ENCODE measurements at places on chromosomes 1 and 21.

DNA sequence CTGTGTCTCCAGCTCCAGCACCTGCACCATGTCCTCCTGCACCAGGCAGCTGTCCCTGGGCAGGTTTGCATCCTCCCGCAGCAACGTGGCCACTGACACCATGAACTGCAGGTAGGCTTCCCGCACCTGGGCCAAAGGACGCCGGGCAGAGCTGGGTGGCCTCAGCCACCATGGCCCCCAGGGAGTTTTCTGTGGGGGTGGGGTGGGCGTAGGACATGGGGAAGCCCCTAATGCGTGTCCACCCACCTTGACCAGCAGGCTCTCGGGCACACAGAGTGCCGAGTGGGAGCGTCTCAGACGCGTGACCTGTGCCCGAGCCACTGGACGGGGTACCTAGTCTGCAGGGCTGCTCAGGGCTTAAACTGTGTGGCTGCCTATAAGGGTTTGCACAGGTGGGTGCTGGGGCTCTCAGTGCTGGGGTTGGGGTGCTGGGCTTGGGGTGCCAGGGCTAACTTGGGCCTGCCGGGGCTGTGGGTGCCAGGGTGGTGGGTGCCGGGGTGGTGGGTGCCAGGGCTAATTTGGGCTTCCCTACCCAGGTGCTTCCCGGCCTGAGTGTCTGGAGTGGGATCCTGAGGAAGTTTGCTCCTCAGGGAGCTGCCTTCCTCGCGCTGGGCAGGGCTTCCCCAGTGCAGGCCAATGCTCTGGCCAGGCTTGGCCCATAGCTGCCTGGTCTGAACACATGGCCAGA is 17.7 kb downstream of the PRXL2B start:
- peak; percentile 9 for DNase-seq

DNA sequence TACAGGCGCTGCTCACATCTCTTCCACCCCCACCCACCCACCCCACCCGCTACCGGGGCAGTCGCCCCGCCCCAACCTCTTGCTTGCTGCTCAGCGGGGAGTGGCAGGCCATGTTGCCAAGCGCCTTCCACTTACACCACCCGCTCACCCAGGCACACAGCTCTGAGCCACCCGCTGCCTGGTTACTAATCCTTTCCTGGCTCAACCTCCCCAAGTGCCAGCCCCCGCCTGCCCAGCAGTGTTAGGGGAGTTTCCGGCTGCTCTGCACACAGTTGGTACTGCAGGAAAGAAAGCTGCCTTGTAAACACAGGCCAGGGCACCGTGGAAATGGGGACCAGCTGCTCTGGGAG is 56.2 kb downstream of the LACTBL1 start:
- DNase-seq: no peak

DNA sequence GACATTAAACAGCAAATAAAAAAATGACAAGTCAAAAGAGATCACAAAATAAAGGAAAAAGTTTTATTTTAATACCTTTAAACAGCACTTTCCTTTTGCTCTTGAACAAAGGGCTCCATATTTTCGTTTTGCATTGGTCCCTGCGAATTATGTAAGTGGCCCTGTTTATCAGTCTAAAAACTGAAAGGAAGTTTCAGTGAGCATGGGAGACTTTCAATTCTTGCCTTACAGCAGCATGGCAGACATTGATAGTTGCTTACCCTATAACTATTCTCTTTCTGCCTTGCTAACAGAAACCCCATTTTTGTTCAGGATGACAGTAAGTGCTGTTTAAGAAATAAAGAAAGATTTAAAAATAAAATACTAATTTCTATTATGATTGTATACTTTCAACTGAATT is 5.2 kb upstream of the SH3GLB1 start:
- no peak for DNase-seq

GRCh38 chr1:50971748-50972305 is 1.8 kb downstream of the CDKN2C start:
- DNase-seq: no peak

DNA sequence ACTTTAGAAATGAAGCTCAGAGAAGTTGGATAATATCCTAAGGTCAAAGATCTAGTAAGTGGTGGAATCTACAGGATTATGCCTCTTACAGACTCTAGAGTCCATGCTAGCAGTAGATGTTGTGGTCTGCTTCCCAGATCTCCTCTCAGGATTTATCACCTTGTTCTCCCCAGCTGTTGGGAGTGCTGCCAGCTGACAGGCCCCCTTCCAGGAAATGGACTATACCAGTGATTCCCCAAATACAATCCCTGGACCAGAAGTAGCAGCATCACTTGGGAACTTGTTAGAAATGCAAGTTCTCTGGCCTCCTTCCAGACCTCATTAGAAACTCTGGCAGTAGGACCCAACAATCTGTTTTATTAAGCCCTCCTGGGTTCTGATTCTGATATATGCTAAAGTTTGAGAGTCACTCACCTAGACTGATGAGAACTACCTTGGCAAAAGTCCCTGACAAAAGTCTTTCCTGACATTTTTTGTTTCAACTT is 24.5 kb upstream of the NTNG1 start:
- no peak for DNase-seq

GRCh38 chr1:234745276-234745675 is 135.3 kb upstream of the IRF2BP2 start:
- no peak for DNase-seq

DNA sequence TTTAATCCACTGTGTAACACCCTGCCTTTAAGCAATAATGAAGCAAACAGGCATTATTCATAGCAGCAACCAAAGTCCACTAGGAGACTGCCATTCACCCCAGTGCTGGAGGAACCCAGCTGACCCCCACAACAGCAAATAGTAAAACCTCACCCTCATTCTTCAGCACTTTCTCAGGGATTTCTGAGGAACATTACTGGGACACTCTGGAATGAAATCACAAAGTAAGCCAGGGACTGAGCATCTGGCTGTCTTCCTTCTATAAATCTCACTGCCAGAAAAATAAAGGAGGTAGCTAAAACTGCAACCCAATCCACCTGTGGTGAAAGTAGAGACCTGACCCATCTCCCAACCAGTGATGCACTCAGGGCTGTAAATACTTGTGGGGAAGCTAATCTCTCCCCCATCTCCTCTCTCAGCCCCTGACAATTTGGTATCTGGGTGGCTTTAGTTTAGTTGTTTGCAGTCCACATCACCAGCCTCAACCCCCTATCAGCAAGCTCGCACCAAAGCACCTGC is 47.1 kb downstream of the COL6A1 start:
- no peak for DNase-seq

DNA sequence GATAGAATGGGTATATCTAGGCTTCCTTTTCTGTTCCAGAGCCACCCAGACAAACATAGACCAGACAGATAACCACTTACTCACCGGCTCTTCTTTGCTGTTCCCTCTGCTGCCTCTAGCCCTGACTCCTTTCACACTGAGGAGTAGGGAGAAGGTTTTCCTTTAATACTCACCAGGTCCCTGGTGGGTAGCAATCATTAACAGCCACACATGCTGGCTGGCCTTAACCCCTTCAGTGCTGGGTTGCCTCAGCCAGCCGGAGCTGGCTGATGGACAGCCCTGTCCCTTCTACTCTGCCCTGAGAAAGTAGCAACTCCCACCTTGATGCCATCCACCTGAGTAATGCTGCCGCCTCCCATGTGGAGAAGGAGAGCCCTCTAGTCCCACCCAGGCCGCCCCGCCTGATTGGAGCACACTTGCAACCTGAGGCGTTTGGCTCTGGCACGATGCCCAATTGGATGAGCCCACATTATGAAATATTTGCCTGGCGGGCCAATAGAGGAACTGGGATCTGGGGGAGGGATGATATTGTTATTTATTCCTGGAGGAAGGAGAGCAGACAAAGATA is 71.6 kb downstream of the PLEKHA6 start:
- no peak for DNase-seq

- DNase-seq: no peak
These were observed 10.5 kb upstream of the TAF1A start for GRCh38 chr1:222600281-222600680.

DNA sequence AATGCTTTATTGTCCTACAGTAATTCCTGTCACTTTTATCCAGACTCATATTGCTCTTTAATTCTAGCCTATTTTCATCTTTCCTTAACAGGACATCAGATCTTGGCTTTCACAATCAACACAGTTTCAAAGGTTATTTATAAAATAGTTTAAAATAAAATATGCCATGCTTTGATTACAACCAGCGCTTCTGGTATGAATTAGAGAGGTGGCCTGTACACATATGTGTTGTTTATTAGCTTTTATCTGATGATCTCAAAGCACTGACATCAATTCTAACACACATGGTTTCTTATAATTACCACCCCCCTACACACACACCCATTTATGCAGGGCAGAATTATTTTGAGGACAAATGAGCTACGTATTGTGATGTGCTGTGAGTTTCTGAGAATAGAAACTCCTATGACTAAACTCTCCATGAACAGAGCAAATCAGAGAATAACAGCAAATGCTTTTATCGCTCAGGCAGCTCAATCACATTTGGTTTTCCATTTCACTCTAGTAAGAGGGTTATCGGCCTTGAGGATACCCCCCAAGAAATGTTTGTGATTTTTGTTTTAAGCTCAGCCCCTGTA is 18.0 kb downstream of the CD247 start:
- no peak for DNase-seq

DNA sequence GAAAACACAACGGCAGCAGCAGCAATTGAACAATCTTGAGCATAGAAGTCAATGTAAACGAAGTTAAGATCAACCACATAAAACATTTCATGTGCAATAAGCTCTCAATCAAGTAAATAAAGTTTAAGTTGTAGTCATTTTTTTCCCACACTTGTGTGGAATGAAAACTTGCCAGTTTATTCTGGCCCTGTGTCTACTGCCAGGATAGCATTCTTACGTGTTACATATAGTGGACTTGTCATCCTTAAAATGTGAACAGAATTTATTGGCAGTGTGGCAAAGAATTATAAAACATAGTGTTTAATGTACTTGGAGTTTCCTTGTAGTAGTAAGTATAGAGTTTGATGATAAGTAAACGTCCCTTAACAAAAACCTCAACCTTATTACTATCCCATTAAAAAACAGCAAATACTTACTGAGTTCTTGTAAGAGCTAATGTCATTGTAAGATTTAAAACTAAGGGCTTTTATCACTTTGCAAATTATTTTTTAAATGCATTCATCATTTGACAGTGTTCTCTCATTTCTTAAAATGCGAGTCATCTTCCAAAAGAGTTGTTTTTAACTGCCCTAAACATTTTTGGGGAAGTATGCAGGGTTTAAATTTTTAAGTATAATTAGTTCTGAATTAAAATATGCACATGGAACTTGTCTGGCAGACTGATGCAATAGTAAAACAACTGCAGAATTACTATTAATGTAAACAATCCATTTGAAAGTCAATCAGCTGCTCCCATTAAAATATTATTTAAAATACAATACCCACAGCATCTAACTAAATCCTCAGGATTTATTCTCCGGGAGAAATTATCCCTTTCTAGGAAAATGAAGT is 7.9 kb downstream of the COX20 start:
- no peak for DNase-seq

GRCh38 chr1:58739856-58740466 is 40.1 kb upstream of the MYSM1 start:
- DNase-seq: no peak

GRCh38 chr1:241738284-241739078 is 86.4 kb downstream of the WDR64 start:
- no peak for DNase-seq

DNA sequence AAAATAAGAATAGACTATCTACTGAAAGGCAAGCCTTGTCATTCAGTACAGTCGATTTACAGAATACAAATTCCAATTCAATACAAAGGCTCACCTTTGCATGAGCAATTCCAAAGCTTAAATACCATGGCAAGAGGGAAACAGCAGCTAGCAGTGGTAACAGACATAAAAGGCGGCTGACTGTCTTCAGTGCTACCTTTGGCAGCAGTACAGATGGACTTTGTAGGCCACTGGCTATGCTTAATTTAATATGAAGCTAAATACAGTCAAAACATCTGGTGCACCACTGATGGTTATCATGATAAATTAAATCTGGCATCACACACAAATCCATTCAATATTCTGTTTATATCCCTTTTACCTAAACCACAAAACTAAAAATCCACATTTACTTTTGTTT is 62.4 kb downstream of the RERE start:
- DNase-seq: no peak

- DNase-seq: no peak
These were observed 6.3 kb downstream of the MAGI3 start for GRCh38 chr1:113396585-113396984.

- DNase-seq: no peak
These were observed 121.8 kb upstream of the TNFSF4 start for GRCh38 chr1:173328961-173329360.

DNA sequence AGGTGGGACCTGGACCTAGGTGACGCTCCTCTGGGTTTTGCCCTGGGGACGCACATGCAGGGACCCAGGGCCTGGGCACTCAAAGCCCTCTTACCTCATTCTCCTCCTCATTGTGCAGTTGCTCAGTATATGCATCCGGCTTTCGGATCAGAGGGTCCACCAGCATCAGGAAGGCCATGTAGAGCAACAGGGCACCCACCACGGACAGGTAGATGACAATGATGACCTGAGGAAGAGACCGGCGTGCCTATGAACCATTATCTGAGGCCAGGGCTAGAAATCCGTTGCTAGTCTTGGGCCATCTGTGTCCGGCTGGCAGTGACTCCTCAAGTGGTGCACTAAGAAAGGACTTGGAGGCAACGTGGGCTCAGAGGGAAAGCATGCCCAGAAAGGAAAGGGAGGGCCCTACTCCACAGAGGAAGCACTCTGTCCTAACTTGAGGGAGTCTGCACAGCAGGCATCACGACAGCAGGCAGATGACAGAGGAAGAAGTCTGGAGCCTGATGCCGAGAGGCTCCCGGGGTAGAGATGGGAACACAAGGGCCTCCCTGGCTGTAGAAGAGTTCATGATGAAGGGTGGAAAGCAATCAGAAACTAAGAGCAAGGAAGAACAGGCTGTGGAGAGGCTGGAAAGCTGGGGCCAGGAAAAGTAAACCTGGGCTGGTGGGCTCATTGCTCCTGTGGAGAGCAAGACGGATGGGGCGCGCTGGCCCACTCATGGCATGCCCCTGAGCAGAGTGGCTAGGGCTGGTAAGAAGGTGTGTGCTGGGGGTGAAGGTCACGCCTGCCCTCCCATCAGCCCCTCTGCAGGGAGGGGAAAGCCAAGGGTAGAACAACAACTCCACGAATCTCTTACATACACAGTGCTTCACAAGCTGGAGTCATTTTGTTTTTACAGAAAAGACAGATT is 10.3 kb downstream of the TMEM9 start:
- DNase-seq: no peak

DNA sequence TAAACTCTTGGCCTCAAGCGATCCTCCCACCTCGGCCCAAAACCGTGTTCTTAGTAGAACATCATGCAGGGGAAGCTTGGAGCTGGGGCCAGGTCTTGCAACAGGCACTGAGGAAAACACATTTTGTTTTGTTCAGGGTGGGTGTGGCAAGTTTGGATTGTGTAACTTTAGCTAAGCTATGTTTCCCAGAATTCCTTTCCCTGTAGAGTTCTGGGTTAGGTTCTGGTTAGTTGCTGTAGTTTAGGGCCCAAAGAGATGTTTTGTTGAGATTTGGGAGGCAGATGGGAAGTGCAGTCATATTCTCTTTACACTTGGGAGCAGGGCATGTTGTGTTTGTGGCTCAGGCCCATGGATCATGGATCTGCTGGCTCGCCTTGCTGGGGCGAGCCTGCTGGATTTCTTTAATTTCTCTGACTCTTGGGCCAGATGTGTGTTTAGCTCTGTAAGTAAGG is 24.0 kb downstream of the PLA2G5 start:
- no peak for DNase-seq

GRCh38 chr1:173295995-173296394 is 88.9 kb upstream of the TNFSF4 start:
- no peak for DNase-seq

Data from activated naive CD4-positive, alpha-beta T cell treated with anti-CD3 and anti-CD28 coated beads, Interleukin-2, amount 50 U/mL, for 16 hours (primary cell).